MV-4-11 (cell line): ENCODE measurements at places on chromosomes 13 and 19.

DNA sequence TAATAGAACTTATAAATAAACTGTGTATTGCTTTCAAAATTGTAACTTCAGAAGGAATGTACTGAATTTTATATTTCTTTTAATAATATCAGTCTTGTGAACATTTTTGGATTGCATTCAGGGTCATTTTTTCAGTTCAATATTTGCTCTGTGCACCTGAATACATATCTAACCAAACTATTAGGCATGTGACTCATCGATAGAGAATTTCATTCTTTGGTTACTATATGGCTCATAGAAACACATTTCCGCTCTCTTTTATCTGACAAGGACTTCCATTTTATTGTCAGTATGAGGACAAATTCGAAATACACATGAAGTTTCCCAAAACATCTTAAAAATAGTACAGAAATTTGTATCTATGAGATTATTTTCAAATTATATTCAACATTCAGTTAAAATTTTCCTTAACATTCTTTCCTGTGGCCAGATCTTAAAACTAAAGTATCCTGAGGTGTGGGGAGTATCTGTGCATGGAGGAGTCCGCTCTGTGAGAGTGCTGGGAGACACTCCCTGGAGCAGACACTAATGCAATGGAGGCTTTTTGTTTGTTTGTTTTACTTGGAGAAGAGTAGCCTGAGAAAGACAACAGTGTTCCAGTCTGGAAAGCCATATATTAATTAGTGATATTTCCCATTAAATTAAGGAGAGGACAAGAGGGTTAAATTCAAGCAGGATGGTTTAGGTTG, 483.6 kb downstream of the PCDH20 start:
- DNase-seq: no peak

DNA sequence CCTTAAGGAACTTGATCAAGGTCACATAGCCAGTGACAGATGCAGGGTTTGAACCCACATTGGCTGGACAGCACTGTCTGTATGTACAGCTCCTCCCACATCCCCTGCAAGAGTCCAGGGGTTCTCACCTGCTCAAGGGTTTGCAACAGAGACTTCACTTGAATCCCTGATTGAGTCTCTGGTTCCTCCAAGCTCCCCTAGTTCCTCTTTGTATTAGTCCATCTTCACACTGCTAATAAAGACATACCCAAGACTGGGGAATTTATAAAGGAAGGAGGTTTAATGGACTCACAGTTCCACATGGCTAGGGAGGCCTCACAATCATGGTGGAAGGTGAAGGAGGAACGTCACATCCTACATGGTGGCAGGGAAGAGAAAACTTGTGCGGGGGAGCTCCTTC, 72.8 kb upstream of the CLDN10 start:
- DNase-seq: peak; percentile 62

DNA sequence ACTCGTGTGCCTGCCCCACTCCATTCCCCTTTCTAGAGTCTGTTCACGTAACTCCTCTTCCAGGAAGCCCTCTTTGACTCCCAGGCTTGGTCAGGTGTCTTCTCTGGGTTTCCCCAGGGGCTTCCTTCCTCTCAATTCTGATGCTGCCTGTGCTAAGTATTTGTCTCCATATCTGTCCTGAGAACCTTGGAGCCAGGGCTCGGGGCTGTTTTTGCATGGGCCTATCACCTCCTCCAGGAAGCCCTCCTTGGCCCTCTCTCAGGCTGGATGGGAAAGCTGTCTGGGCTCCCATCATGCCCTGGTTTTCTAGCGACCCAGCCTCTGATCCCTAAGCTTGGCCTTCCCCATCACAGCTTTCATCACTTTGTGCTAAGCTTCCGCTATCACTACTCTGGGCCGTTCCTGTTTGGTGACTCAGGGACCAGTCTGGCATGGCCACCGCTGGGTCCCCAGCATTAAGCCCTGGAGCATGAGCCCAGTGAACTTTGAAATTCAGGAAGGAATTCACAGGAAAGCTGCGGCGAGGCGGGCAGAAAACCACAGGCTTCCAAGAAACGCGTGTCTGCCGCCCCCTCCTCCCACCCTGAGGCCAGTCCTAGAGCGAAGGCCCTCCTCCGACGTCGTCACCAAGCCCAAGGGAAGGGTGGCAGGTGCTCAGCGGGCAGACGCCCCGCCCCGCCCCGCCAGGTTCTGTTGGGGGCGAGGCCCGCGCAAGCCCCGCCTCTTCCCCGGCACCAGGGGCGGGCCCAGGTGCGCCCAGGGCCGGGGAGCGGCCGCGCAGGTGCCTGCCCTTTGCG, 486 bp upstream of the SPINT2 start:
- DNase-seq: peak; percentile 88

DNA sequence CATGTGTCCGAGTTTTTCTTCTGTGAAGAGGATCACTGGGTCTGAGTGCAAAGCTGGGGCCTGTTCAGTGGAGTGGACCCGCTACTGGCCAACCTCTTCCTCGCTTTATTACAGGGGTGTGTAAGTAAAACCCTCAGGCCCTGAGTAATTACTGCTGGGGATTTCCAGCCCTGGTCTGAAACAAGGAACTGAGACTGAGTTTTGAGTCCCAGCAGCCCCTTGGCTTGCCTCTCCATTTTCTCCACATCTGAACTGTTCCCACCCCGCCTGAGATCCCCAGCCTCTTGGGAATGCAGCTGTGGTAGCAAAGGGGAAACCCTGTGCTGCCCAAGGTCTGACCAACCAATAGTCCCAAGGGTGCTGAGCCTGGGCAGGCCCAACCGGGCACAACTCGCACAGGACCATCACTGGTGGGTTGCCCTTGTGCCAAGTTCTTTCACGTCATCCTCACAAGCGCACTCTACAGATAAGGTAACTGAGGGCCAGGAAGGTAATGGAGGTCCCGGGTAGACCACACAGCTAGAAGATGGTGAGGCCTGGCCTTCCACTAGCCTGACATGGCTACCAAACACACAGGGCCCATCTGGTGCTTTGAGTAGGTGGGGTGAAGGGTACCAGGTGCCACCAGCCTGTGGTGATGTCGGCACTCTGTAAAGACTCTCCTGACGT, 13.7 kb upstream of the SLC35E1 start:
- DNase-seq: peak; percentile 85

GRCh38 chr13:105033999-105034398, 1501.5 kb downstream of the EFNB2 start:
- no peak for DNase-seq
